ENCODE measurements at places on chromosomes 6 and 20.

DNA sequence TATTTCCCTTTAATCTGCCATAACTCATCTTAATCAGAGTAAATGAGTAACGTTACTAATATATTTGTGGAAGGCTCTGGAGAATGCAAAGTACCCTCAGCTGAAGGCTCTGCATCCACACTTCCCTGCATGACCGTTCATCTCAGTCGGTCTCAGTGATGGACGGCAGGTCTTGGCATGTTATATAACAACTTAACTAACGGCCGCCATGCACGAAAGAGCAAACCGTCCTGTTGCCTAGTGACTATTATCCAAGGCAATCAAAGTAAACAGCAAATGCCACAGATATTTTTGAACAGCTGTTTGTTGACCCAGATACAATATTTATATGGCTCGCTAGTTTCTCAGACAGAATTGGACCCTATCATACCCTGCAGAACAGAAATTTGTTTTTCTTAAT, 194.9 kb upstream of the SMLR1 start:
- no peak for DNase-seq

- DNase-seq: no peak
These were observed 94.7 kb downstream of the RTN4IP1 start for GRCh38 chr6:106534564-106534982.

- DNase-seq: peak; percentile 27
These were observed 34.8 kb upstream of the SIRPA start for GRCh38 chr20:1860446-1860845.

GRCh38 chr20:56200456-56200855, 48.1 kb upstream of the MC3R start:
- peak; percentile 37 for DNase-seq

GRCh38 chr20:24493181-24493580, 23.8 kb downstream of the SYNDIG1 start:
- DNase-seq: no peak

GRCh38 chr6:15528870-15529269, 134.0 kb downstream of the DTNBP1 start:
- DNase-seq: no peak

DNA sequence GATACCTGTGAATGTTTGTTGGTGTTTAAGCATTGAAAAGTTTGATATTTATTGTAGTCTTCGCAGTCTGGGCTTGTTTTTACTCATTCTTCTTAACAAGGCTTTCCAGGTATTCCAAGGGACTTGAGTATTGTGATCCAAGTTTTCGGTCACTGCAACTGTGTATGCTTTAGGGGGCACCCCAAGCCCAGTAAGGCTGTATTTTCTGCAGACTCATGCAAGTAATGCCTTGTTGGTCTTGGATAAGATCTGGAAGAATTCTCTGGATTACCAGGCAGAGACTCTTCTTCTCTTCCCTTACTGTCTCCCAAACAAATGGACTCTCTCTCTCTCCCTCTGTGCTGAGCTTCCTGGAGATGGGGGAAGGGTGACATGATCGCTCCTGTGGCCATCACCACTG, 82.1 kb downstream of the RFPL4B start:
- DNase-seq: no peak

GRCh38 chr6:38387971-38388370, 251.8 kb downstream of the BTBD9 start:
- no peak for DNase-seq

GRCh38 chr6:94367316-94367715, 948.0 kb upstream of the EPHA7 start:
- no peak for DNase-seq

DNA sequence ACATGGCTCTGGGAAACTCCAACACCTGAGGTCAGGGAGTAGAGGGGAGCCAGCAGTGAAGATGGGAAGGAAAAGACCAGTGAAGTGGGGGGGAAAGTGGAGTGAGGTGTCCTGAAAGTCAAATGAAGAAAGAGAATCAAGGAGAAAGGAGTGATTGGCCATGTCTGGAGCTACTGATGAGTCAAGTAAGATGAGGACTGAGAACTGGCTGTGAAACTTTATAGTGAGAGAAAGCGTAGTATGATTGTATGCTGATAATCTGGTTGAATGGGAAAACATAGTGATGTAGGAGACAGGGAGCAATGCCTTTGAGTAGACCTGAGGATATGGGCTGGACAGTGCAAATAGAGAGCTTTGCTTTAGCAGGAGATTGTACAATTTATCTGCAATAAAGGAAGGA, 183.6 kb upstream of the GMDS start:
- no peak for DNase-seq

Data from RKO (cell line).